AG04450 (cell line): ENCODE measurements at places on chromosomes 11 and 22.

- no peak for DNase-seq
These were observed 11.9 kb downstream of the BAIAP2L2 start for GRCh38 chr22:38098410-38099249.

DNA sequence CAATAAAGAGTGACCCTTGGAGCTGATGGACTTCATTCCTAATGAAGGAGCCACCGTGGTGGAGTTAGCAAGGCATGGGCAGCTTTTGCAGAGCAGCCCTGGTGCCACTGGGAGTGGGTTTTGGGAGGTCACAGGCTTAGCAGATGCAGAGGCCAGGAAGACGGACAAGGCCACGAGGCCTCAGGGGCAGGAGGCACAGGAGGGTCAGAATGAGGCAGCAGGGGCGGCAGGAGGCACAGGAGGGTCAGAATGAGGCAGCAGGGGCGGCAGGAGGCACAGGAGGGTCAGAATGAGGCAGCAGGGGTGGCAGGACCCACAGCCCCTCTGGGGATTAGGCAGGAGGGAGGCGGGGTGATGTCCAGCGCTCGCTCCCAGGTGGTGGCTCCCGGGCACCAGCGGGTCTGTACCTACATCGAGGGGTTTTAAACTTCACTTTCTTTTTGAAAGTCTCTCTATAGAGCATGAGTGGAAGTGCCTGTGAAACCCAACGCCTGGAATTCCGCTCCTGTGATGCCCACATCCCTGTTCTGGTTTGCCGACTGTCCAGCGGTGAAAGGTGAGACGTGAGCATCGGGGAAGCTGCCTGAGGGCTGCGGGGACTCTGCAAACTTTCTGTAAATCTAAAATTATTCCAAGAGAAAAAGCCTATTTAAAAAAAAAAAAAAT, 521.6 kb downstream of the BRD1 start:
- DNase-seq: no peak

DNA sequence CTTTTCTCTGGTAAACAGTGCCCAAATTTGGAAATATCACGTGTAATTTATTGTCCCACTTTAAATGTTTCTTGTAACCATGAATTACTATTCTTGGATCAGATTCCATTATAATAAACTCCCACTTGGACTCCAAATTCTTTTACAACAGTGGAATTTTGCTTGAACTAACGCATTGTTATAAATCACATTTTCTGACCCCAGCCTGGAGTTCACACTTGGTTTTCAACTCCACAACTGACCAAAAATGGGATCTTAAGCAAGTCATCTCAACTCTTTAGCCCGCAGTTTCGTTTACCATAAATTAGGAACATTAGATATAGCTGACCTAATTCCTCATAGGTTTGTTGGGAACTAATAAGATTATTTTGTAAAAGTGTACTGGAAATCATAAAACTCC, 336.8 kb upstream of the NCAM1 start:
- DNase-seq: no peak

DNA sequence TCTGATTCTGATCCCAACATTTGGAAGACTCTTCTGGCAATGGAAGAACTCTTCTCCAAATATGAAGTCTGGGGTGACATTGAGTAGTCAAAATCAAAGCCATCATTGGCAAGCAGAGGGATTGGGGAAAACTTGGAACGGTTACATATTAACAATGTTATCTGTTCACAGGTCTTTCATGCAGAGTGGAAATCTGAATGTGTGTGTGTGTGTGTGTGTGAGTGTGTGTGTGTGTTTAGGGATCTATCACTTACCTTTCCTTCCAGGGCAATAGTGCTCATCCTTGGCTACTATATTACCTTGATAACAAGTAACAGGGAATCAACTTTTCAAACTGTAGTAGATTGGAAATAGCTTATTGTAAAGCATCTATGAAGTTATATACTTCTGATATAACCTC, 55.3 kb downstream of the EHF start:
- DNase-seq: no peak

DNA sequence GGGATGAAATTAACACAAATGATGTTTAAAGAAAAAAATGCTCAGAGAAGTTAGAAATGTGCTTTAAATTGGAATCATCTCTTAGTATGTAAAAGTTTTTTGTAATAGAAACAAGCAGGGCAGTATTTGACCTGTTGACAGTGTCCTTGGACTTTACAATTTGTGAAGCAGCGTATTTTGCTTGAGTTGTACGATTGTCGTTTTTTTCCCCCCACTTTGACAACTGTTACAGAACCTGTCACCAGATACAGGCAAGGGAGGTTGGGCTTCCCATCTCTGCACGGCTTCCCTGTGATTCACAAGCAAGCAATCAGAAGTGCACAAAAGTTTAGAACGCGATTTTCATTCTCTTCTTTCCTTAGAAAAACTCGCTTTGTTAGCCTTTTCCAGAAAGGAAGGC, 8.9 kb downstream of the PPARA start:
- DNase-seq: no peak

- DNase-seq: no peak
These were observed 56.8 kb downstream of the CD6 start for GRCh38 chr11:61028135-61028729.
